ENCODE measurements at places on chromosomes 4 and X.
A peak's percentile ranks its signal among the peaks of the same experiment; 100 is the strongest.

DNA sequence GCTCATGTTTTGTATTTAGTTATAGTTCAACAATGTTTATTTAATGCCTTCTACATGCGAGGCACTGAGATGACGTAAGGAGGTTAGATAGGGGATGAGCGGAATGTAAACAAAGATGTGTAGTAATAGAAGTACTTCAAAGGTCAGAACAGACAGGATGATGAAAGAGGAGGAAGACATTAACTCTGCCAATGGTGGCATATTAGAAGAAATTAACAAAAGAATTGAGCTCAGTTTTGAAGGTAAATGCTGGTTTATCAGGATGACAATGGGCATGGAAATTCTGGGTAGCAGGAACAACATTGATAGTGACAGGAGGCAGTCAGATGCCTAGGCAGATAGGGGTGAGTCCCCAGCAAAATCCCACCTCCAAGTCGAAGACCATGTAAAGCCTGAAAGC lies 62.3 kb upstream of the PGRMC2 start:
- no peak for DNase-seq

DNA sequence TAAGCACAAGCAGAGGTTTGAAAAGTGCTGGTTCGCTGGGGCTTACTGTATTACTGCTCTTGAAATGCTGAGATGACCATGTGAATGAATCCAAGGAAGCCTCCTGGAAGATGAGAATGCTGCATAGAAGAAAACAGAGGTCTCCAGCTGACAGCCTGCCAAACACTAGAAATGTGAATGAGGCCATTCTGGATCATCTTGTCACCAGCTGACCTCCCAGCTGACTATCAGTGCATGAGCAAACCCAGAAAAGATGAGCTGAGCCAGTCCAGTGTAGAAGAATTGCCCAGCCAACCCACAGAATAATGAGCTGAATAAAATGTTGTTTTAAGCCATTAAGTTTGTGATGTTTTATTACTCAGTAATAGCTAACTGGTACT lies 49.1 kb upstream of the DYNLT3 start:
- no peak for DNase-seq

- DNase-seq: no peak
Measured at GRCh38 chr4:163284304-163284703, 48.1 kb downstream of the NPY1R start.

- DNase-seq: no peak
Measured at GRCh38 chr4:92231511-92231910, 72.3 kb upstream of the GRID2 start.

DNA sequence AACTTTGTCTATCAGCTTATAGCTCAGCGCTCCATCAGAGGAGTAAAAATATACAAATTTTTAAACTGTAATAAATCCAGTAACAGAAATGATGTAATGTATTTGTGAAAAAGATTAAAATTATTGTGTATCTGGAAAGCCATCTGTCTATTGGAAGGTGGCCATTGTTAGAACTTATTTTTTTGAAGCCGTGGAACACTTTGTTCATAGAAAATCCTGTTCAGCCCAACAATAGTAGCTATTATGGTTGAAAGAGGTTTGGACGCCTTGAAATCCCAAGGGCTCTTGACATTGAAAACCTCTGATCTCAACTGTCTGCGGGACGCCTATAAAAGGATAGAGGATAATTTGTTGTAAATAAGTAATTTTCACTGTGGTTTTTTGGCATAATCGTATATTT lies 98.3 kb downstream of the RAPGEF2 start:
- DNase-seq: no peak

GRCh38 chr4:2788101-2788500 lies 4.8 kb upstream of the SH3BP2 start:
- no peak for DNase-seq

DNA sequence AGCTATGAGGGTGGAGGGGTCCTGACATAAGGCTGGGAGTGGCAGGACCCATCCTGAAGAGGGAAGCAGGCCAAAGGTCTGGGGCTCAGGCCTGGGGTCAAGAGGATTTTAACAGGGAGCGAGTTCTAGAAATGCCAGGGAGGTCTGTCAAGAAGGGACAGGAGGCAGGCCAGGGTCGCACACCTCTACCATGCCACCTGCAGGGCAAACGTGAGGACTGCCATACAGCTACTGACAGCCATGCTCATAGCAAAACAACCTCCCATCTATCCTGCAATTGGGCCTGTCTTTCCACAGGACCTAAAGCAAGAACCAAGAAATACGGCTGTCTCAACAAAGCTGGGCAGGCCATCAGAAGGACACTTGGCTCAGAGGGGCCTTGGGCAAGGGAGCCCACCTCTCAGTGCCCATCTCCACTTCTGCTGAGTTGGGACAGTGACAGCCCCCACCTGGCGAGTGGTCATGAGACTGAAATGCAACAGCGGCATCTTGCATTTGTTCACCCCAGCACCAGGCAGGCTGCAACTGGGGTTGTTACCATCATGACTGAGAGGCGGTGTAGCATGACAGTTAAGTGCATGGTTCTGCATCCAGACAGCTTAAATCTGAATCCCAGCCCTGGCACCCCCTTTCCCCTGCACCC lies 92.7 kb downstream of the WFS1 start:
- no peak for DNase-seq

- no peak for DNase-seq
Measured at GRCh38 chr4:12393631-12394262, 965.1 kb upstream of the HS3ST1 start.

GRCh38 chr4:110622841-110623717 lies at the start of gene PITX2:
PITX2 (minus strand) TSS chr4:110623077; CDS start chr4:110622460, 617 bp downstream.
- DNase-seq: peak; percentile 74

DNA sequence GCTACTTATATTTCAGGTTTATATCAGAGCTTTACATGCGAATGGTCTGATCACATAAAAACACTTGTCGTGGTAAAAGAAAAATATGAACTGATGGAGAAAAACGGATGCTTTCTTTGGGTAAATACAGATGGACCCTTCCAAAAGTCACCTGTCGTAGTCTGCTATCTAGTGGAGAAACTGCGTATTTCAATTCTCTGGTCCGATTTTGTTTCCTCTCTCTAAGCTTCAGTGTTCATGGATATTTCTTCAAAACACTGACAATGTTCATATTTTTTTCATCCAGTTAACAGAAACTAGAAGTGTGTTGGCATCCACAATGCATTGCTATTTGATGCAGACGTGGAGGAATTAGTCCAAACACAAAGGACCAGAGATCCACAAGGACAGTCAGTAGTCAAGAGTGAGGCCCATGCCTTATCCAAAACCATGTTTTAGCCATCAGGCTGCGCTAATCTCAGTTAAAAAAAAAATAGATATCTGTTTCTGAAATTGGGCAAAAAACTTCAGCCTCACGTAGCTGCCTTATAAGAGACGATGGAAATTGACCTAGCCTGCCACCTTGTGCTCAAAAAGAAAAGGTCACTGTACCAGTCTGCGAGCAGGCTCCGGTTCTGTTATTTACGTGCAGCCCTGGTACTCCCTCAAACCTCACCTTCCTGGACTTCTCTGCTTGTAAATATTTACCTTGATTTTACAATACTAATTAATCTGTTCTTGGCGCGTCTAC lies 16.0 kb downstream of the MEPE start:
- peak; percentile 72 for DNase-seq

DNA sequence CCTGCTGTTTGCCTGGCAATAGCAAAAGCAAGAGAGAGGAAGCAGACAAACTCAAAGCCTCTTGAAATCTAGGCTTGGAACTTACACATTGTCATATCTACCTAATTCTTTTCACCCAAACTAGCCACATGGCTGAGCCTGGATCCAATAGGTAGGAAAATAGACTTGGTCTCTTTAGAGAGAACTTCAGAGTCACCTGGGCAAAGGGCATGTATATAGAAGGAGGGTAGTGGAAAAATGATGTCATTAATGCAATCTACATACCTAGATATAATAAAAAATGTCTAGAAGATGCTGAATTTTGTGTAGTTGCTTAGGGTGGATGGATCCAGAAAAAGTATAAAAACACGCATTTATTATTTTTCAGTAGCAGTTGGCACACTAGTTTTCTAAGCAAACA lies 237.0 kb upstream of the GEMIN8 start:
- no peak for DNase-seq

- DNase-seq: no peak
Measured at GRCh38 chr4:181364504-181364903, 878.7 kb upstream of the TENM3 start.

DNA sequence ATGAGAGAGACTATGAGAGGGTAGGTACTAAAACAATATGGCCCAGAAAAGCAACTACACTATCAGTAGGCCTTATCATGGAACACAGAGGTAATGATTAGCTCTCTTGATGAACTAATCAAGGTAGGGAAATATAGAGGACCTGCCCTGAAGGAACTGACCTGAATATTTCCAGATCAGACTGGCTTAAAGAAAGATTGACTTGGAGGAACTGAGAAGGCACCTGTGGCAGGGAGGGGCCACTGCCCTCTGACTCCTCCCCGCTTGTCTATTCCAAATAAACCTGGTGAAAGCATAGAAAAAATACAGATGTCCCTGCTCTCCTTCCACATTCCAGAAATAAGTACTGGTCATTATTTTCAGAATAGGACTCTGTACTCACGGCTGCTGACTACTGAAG lies 5.5 kb downstream of the RPS6KA6 start:
- DNase-seq: no peak

DNA sequence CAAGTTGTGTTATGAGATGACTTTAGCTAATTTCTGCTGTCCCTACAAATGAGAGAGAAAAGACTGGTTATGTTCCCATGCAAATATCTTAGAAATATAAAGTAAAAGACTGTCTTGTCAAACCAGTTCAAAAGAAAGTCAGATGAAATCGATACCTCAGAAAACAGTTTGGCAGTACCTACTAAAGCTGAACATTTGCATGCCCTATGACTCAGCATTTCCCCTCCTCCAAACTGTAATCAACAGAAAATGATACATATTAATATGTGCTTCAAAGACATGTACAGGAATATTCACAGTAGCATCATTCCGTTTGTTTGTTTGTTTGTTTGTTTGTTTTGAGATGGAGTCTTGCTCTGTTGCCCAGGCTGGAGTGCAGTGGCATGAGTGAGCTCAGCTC lies 90.3 kb downstream of the ARX start:
- no peak for DNase-seq

GRCh38 chr4:2318476-2318875 lies 56.6 kb upstream of the MXD4 start:
- no peak for DNase-seq

DNA sequence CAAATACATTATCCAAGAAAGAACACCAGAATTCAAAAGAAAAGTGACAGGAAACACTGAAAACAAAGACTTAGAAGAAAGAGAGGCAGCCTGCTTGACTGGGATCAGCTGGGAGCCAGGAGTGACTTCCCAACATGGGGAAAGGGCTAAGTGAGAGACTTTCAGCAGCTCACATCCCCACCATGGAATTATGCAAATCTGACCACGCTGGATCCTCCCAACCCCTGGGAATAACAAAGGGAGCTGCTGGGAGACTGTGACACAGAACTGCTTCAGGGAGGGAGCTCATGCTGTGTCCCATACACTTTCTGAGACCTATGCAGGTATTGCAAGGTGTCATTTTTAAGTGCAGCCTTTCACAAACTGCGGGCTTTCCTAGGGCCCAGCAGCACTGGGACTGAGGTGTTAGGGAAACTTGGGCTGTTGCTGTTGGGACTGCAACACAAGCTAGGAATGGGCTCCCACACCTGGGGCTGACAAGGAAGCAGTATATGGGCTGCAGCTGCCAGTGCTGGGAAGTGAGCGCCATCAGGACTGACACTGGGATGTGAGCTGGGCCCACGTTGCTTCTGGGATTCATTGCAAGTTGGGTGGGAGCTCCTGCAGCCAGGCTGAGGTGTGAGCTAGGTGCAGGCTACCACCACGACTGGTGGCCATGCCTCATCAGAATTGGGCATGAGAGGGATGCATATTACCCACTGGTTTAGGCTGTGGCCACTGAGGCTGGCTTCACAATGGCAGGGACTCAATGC lies 139.1 kb downstream of the KDR start:
- DNase-seq: no peak

DNA sequence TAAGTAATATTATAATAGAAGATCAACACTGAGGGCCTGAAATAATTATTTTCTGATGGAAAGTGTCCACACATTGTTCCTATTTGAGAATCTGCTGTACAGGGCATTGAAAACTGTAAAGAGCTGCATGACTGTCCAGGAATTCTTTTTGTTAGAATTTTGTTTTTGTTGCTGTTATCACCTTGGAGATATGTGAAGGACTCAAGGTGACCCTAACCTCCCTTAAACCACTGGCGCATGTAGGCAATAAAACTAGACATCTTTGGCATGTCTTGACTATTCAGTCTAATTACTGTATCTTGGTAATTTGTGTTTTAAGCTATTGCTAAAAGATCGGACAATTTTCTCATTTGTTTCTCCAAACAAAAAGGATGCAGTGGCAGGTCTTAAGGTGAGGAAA lies 55.5 kb upstream of the SMIM10 start:
- DNase-seq: no peak

- no peak for DNase-seq
Measured at GRCh38 chr4:122681568-122681967, 50.9 kb upstream of the BBS12 start.

DNA sequence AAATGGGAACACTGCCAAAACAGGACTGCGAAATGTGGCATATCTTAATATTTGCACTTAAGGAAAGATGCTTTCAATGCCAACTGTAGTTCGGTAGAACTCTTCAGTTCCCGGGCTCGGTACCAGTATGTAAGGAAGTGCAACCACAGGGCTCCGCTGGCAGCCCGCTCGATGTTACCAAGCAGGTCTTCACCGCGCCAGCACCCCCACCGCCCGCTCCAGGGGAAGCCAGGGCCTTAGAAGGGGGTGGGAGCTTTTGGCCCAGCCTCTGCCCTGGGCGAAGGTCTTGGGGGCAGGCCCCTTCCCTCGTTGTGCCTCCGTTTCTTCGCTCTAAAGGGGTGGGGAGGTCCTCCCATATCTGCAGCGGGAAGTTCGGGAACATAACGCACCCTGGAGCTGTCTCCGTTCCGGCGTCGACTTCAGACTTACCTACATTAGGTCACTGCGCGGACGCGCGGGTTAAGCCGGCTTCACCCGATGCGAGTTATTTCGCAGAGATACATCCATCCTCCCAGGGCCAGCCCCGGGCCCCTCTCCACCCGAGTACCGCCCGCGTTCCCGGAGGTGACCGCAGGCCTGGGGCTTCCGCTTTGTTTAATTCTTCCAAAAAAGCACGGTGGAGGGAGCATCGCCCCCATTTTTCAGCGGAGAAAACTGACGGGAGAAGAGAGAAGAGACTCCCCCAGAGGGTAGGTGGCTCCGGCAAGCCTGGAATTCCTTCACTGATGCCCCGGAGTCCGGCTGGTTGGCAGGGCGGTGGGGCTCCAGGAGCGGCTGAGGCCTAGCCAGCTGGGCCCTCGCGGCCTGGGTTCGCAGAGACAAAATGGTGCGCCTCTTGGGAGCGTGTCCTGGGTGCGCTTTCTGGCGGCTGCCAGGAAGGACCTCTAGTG lies 1.0 kb upstream of the HMX1 start:
- DNase-seq: no peak
